B cell (primary cell): ENCODE measurements at places on chromosomes 3 and 15.

GRCh38 chr3:56557831-56558170 is 826 bp downstream of the CCDC66 start:
- peaks cover 12% of the 10 kb centered on the region for H3K36me3 ChIP-seq
- H3K27ac ChIP-seq: peak overlapping the region; percentile 91
- H3K4me3 ChIP-seq: peak overlapping the region; percentile 91
- peaks cover 7% of the 10 kb centered on the region for H3K4me1 ChIP-seq
- no peak for DNase-seq

DNA sequence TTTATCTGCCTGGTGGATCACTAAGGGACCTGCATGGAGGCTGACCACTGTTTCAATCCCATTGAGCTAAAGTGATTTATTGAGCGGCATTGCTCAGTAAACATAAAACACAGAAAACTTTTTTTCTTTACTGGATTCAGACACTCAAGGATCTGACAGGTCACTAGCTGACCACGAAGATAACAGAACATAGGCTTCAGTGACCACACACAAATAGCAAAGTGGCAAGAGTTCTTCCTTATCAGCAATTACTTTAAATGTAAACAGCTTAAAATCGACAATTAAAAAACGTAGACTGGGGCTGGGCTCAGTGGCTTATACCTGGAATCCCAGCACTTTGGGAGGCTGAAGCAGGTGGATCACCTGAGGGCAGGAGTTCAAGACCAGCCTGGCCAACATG is 48.7 kb downstream of the STAG1 start:
- H3K4me1 ChIP-seq: peaks cover 7% of the 10 kb centered on the region
- no peaks in the 10 kb centered on the region for H3K36me3 ChIP-seq
- H3K27me3 ChIP-seq: no peaks in the 10 kb centered on the region
- DNase-seq: no peak
- H3K4me3 ChIP-seq: no peak overlapping the region
- H3K27ac ChIP-seq: no peak overlapping the region

GRCh38 chr15:56734013-56734635 is 815 bp upstream of the ZNF280D start:
- H3K27me3 ChIP-seq: no peaks in the 10 kb centered on the region
- peaks cover 25% of the 10 kb centered on the region for H3K4me1 ChIP-seq
- peak; percentile 45 for DNase-seq
- H3K27ac ChIP-seq: no peak overlapping the region
- no peak overlapping the region for H3K4me3 ChIP-seq
- H3K36me3 ChIP-seq: no peaks in the 10 kb centered on the region

GRCh38 chr3:45890405-45890804 is 4.1 kb downstream of the CCR9 start:
- no peak overlapping the region for H3K4me3 ChIP-seq
- H3K27ac ChIP-seq: peak overlapping the region; percentile 6
- no peaks in the 10 kb centered on the region for H3K36me3 ChIP-seq
- H3K27me3 ChIP-seq: no peaks in the 10 kb centered on the region

DNA sequence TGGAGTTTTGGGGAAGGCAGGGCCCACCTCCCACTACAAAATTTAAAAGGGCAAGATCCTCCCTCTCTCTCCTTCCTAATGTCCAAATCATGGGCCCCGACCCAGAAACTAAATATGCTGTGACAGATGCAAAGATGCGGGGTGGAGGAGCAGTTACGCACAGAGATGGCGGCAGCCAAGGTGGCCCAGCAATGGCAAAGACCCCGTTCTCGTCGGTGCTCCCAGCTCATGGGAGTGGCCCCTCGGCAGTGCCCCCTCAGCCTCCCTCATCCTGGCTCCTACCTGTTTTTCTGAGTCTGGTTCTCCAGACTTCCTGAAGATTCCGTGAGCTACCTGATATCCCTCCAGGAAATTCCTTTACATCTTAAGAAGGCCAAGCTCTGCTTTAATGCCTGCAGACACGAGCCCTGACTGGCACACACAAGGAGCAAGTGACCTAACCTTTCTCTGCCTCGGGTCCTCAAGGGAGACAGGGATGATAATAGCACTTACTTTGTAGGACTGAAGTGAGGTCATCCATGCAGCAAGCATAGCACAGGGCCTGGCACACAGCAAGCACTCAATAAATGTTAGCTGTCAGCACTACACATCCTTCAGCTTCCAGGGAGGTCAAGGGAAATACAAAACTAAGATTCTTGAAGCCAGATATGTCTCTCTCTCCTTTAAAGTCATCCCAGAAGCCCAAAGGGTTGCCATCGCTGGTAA is 103.5 kb downstream of the LSM3 start:
- no peak overlapping the region for H3K4me3 ChIP-seq
- no peak overlapping the region for H3K27ac ChIP-seq
- no peaks in the 10 kb centered on the region for H3K36me3 ChIP-seq

DNA sequence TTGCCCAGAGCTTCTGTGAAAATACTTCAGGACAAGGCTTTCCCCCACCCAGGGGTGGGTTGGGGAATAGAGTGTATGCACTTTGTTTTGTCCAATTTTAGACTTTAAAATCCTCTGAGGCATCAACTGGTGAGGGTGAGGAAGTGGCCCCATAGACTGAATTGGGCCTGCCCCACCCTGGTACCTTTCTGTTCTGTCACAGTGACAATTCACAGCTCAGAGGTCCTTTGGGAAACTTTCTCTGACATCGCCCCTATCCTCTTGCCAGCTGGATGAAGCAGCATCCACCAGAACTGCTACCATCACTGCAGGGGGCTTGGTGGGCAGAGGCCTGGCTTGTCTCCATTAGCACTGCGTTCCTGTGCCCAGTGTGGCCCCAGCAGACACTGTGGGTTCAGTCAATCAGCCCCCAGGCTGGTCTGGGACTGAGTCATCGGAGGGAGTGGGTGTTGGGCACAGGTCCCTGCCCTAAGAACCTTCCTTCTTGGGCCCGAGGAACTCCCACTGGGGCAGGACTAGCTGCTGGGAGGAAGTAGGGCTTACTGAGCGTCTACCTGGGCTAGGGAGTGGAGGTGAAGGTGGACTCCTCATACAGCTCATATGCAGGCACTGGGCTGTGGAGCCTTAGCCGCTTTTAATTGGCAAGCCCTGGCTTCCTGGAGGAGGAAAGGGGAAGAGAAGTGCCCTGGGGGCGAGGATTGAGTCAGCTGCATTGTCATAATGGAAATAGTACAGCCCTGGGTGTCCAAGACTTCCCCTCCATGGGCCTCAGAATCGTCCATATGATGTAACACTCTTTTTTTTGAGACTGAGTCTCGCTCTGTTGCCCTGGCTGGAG is 1.5 kb upstream of the PPM1M start:
- no peak overlapping the region for H3K4me3 ChIP-seq
- H3K27me3 ChIP-seq: no peaks in the 10 kb centered on the region
- H3K4me1 ChIP-seq: peaks cover 46% of the 10 kb centered on the region

GRCh38 chr3:152256851-152257562 is 11.7 kb upstream of the MBNL1 start:
- H3K36me3 ChIP-seq: no peaks in the 10 kb centered on the region
- no peaks in the 10 kb centered on the region for H3K27me3 ChIP-seq
- H3K4me1 ChIP-seq: peaks cover 72% of the 10 kb centered on the region
- no peak overlapping the region for H3K4me3 ChIP-seq
- H3K27ac ChIP-seq: peak overlapping the region; percentile 88
- DNase-seq: no peak

DNA sequence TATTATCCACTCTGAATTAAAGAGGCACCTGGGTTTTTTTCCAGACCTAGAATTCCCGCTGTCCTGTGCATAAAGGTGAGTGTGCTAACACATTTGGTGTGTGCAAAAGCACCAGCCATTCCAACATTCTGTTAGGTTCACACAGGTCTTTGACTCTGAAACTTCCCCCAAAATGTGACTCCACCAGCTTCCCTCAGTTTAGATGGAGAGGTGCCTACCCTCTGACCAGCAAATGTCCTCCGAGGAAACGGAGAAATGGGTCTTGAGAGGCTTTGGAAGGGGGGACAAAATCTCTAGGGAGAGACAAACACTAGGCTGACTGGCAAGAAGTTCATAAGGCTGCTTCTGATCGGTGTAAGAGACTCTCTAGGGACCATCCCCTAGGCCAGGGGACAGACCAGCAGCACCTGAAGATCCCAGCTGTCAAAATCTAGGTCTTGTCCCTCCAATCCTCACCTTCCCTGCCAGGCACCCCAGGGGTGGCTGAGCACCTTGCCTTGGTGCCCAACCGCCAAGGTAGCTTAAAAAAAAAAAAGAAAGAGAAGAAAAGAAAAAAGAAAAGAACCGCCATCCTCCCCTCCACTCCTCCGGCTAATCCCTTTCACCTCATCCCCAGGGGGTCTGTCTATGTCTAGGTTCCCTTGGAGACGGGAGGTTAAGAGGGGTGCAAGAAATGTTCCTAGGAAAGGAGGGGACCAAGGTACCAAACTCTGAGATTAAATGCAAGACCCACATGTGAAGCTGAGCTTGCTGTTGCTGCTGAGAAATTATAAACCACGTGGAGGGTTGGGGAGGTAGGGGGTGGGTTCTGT is 2.0 kb upstream of the MECOM start:
- H3K27ac ChIP-seq: no peak overlapping the region
- H3K4me1 ChIP-seq: peaks cover 68% of the 10 kb centered on the region
- H3K4me3 ChIP-seq: no peak overlapping the region
- H3K27me3 ChIP-seq: peaks cover 68% of the 10 kb centered on the region

GRCh38 chr3:154977666-154978065 is 102.5 kb upstream of the MME start:
- H3K27ac ChIP-seq: no peak overlapping the region
- H3K4me1 ChIP-seq: no peaks in the 10 kb centered on the region
- H3K4me3 ChIP-seq: no peak overlapping the region
- no peaks in the 10 kb centered on the region for H3K27me3 ChIP-seq

- no peak for DNase-seq
- H3K4me3 ChIP-seq: no peak overlapping the region
- H3K27me3 ChIP-seq: no peaks in the 10 kb centered on the region
- no peaks in the 10 kb centered on the region for H3K36me3 ChIP-seq
- no peaks in the 10 kb centered on the region for H3K4me1 ChIP-seq
- no peak overlapping the region for H3K27ac ChIP-seq
Measured at GRCh38 chr3:69433969-69434325, 48.1 kb upstream of the FRMD4B start.
